ENCODE measurements at places on chromosomes 3 and 15.

DNA sequence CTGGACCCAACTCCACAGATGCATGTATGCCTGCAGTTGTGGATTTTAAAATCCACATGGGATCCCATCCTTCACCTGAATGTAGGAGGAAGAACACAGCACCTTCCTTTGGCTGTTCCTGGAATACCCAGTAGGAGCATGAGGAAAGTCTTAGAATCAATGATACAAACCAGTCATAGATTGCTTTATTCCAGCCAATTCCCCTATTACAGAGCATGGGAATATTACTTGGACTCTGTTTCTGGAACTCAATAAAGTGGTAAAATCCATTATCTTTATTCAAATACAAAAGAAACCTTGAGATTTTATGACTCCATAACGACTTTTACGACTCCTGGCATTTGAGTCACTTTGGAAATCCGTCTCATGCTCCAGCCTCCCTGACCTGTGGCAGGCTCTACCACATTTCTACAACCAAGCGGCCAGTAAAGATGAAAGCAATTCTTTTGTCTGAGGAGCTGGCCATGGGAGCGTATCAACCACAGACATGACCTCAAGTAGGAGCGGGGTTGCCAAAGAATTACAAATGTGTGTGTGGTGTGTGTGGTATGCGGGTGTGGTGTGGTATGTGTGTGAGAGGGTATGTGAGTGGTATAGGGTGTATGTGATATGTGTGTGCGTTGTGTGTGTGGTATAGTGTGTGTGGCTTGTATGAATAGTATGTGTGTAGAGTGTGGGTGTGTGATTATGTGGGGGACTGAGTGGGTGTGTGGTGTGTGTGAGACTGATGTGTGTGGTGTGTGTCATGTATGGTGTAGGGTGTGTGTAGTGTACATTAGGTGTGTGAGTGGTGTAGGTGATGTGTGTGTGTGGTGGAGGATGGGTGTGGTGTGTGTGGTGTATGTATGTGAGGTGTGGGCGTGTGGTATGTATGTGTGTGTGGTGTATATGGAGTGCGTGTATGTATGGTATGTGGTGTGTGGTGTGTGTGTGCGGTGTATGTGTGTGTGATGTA, 40.0 kb downstream of the ARRDC4 start:
- DNase-seq = no peak

DNA sequence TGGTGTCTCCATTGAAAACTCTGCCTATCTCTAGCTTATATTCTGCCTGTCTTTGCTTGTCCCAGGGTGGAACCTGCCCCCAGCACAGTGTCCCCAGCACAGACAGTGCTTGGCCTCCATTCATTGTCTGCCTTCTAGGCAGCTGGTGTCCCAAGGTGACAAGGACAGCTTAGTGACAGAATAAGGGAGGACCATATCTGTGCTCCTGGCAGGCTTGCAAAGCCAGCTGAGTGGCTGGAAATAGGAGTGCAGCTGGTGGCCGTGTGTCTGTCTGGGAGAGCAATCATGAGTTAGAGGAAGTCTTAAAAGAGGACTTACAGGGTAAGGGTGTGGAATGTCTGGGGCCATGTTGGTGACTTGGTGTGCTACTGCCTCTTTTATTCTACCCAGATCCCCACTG, 33.4 kb downstream of the SCN5A start:
- DNase-seq = no peak

GRCh38 chr3:128710816-128711433, 15.1 kb upstream of the RAB7A start:
- no peak for DNase-seq

GRCh38 chr15:63530235-63530634, 25.8 kb downstream of the USP3 start:
- DNase-seq = no peak

DNA sequence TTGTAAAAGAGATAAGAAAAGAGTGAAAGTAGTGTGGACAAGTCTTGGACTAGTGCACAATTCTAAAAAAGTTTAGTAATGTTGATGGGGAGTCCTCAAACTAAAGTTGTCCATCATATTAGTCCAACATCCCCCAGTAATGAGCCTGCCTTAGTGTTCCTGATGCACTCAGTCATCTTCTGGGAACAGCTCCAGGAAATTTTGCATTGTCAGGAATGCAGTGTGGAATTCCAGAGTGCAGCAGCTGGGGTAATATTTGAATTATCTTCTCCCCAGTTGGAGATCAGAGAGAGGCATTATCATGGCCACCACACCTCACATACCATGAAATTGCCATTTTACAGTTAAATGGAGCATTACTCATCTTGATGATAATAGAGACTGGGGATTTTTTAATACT, 528.8 kb upstream of the NAALADL2 start:
- no peak for DNase-seq

- DNase-seq = no peak
Observed at GRCh38 chr15:55856506-55857164, 113.7 kb upstream of the PRTG start.

DNA sequence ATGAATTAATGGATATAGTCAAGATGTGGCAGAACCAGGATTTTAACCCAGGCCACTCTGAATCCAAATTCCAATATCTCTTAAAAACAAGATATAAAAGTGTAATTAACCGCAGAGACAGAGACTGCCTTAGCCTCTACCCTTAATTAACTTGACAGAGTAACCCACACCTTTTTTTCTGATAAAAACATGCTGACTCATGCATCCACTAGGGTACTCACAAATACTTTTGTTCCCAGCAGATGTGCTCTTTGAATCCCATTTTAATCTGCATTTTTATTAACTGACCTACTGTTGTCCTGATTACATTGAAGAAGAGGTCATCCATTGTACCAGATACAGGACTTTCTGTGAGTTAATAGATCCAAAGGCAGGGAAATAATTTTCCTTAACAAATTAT, 278.3 kb downstream of the CHL1 start:
- DNase-seq = no peak

- no peak for DNase-seq
Observed at GRCh38 chr15:46489276-46489675, 854.4 kb downstream of the SQOR start.

DNA sequence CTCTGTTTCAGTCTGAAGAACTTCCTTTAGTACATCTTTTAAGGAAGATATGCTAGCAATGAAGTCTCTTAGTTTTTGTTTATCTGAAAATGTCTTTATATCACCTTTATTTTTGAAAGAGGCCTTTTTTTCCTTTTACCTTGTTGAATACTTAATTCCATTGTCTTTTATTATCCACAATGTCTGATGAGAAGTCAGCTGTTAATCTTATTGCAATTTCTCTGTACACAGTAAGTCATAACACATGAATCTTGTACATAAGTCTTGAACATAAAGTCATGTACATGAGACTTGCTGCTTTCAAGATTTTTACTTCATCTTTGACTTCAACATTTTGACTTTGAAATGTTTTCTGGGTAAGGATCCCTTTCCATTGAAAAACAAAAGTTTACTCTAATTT, 424.3 kb upstream of the ATP10A start:
- DNase-seq = no peak

- DNase-seq = no peak
Observed at GRCh38 chr3:172569128-172570008, 46.1 kb upstream of the TNFSF10 start.

GRCh38 chr15:85331655-85332285, 48.6 kb upstream of the AKAP13 start:
- no peak for DNase-seq

- no peak for DNase-seq
Observed at GRCh38 chr15:40302981-40303380, 4.8 kb downstream of the PLCB2 start.

Data from NCI-H774 (cell line).